ENCODE measurements at places on chromosomes 7 and 10. TPM values are rescaled to one million over a fixed set of nuclear protein-coding genes. Genes with fewer than 3 reads are reported as not detected.

Gene CLCN1
- 0.56 TPM for total RNA-seq

Gene RPEL1
- not detected for total RNA-seq

Gene MUC12
- total RNA-seq, result 1.0 TPM

Gene PTF1A
- not detected for total RNA-seq

Gene GRID1
- 8.0 TPM for total RNA-seq

Gene SPDYE16
- 0.20 TPM for total RNA-seq

Gene HMX3
- total RNA-seq, result not detected

Gene NANOS1
- 34.0 TPM for total RNA-seq

Gene GPR15LG
- total RNA-seq, result not detected

Gene WASHC2A
- 58.5 TPM for total RNA-seq

Gene ZC3HAV1L
- 5.8 TPM for total RNA-seq

Gene HOXA6
- total RNA-seq, result not detected

Gene ICA1
- total RNA-seq, result 9.8 TPM

Gene CDC123
- total RNA-seq, result 76.0 TPM

Gene ANKRD61
- not detected for total RNA-seq

Gene PIP
- not detected for total RNA-seq

Gene MKI67
- total RNA-seq, result 14.7 TPM

Gene SSC4D
- 6.1 TPM for total RNA-seq

Gene GIMAP6
- total RNA-seq, result not detected

Gene POU6F2
- total RNA-seq, result 34.7 TPM

Gene TAS2R3
- 1.6 TPM for total RNA-seq
